ENCODE measurements at places on chromosomes 12 and 14. TPM values are rescaled to one million over a fixed set of nuclear protein-coding genes. Genes with fewer than 3 reads are reported as not detected.

FLRT2 gene
- 72.3 TPM for total RNA-seq

OTUB2 gene
- 2.5 TPM for total RNA-seq

DNA sequence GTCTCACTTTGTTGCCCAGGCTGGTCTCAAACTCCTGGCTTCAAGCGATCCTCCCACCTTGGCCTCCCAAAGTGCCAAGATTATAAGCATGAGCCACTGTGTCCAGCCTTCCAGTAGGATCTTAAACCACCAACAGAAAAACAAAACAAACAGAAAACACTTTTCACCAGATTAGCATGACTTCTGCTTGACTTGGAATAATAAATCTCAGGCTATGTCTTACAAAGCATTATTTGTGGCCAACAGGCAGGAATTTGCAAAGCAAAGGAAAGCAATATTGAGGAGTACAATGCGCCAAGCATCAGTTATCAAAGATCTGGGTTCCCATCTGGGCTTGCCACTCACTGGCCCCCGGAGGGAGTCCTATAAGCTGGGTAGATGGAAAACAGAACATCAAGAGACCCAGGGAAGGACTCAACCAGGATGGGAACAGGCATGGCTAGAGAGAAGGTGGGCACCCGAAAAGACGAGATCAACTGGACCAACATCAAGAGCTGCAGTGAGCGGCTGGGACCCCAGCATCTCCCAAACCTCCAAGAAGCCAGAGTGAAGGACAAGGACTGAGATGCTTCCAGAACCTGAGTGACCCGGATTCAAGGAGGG, 101.2 kb downstream of the TMEM30B start:
- peak; percentile 42 for DNase-seq

DNA sequence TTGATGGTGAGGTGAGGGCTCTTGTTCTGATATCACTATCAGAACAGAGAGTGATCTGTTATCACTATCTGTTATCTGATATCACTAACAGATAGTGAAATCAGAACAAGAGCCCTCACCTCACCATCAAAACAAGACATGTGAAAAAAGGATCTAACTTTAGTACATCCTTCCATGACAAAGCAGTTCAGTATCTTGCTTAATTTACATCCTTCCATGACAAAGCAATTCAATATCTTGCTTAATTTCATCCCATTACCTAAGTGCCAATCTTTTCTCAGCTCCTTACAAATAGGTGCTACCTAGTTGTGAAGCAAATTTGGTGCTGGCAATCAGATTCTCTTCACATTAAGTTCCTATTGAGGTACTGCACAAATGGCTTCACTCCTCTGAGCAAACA, 1865.6 kb upstream of the FLRT2 start:
- no peak for DNase-seq

DNA sequence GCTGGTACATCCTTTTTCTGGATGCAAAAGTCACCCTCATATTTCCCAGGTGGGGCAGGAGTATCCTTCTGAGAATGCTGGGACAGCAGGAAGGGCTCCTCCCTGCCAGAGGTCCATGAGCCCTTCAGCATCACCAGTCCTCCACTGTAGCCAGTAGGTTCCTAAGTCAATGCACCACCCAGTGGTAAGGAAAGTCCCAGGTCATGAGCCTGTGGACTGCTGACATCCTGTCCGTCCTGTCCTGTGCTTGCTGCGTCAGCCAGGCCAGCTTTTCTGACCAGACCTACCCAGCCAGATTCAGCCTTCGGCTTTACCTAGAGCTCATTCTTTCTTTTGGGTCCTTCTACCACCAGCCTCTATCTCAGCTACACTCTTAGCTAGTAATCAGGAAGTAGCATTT, 23.0 kb upstream of the ACTN1 start:
- DNase-seq = peak; percentile 22

GRCh38 chr12:89307474-89308253, 44.6 kb downstream of the DUSP6 start:
- no peak for DNase-seq

DNA sequence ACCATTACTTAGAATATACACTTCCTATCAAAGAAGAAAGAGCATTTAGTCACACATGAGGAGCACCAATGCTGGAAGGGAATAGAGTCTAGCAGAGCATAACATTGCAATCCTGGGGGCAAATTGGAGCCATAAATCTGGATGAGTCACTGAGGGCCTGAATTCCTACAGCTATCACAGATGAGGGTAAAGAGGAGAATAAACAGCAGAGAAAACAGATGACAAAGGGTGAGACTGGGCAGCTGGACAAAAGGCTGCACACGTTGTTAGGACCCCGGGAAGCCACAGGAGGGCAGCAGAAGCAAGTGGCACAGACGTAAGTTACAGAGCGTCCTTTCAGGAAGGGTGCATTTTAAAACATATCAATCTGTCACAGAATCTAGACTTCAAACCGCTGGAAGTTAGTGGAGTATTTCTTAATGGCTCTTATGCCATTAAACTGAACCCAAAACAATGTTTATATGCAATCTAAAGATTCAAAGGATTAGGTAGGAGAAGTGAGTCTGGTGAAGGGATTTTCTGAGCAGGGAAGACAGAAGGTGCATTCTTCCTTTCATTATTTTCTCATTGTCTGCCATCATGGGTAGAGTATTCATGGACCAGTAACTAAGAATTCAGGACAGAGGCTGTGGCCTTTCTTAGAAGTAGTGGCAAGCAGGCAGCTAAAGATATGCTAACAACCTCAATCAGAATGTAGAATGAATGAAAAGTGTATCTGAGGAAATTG, 159.8 kb upstream of the DAAM1 start:
- peak; percentile 96 for DNase-seq

B3GNT4 gene
- not detected for total RNA-seq

- DNase-seq = peak; percentile 27
These were observed 18.8 kb downstream of the NCKAP5L start for GRCh38 chr12:49809381-49809905.

DNA sequence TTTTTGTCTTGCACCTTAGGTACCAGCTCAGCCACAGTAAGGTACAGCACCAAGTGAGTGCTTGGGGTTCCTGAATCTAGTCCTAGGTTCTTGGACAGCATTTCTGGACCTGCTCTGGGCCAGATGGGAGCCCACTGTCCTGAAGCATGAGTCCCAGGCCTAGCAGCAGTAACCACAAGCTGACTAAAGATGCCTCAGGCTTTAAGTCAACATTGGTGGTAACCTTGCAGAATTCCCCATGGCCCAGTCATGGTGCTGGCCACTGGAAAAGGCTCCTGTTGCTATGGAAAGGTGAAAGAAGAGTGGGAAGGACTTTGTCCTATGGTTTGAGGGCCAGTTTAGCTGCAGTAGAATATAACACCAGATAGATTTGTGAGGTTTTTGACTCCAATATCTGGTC, 86.9 kb upstream of the CLEC14A start:
- DNase-seq = peak; percentile 21

- no peak for DNase-seq
These were observed 430.5 kb upstream of the SOX5 start for GRCh38 chr12:24379861-24380521.

DNA sequence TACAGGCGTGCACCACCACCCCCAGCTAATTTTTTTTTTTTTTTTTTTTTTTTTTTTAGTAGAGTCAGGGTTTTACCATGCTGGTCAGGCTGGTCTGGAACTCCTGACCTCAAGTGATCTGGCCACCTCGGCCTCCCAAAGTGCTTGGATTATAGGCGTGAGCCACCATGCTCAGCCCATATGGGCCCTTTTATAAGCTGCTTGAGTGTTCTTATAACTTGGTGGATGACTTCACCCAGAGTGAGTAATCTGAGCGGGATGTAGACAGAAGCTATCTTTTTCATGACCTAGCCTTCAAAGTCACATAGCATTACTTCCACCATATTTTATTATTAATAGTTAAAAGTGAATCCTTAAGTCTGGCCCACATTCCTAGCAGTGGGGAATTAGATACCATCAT, 16.4 kb downstream of the BBOF1 start:
- peak; percentile 8 for DNase-seq

- DNase-seq = no peak
These were observed 2.3 kb downstream of the FOXJ2 start for GRCh38 chr12:8034802-8035201.

- DNase-seq = no peak
These were observed 63.2 kb upstream of the PNMA1 start for GRCh38 chr14:73777420-73777819.

- no peak for DNase-seq
These were observed 1091.8 kb downstream of the AACS start for GRCh38 chr12:126156806-126157574.

DNA sequence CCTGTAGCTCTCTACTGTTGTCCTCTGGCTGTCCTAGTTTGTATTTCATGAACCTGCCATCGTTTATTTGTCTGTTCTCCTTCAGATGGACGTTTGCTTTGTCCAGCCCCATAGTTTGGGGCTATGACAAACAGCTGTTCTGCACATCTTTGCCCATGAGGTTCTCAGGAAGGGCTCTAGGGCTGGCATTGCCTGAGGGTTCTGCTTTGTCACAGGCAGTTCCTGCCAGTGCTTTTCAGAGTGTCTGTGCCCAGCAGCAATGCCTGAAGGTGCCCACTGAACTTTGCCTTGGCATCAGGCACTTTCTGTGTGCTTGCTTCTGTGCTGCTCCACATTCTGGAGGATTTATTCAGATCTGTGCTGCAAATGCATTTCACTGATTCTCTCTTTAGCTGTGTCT, 361.3 kb downstream of the TMEM121 start:
- no peak for DNase-seq

SETD3 gene
- total RNA-seq = 189 TPM

DNA sequence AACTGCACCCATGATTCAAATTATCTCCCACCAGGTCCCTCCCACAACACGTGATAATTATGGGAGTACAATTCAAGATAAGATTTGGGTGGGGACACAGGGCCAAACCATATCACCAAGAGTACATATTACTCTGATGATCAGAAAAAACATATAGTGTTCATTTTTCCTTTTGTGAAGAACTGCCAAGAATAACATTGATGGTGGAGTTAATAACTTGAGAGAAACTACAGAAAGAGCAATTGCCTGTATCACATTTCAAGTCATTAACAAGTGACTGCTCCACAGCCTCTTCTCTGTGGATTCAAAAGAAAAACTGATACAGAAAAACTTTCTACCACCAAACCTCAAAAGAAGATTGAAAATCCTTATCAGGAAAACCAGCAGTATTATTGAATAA, 34.7 kb downstream of the GRIP1 start:
- no peak for DNase-seq

- DNase-seq = peak; percentile 2
These were observed 389.1 kb downstream of the GRIN2B start for GRCh38 chr12:13592063-13592942.

DNA sequence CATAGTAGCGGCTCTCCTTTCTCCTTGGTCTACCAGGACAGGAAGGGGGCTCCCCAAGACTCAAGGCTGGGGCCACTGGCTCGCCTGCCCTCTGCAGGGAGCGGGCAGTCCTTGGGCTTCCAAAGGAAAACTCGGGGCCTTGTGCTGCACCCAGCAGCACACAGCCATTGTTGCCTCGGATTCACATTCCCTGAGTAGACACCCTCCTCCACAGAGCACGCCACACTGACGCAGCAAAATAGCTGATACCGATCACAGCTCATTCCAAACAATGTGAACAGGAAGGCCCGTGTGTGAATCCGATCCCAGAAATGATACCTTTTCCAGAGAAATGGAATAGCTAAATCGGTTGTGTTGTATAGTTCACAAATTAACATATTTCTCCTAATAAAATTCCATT, 65.1 kb upstream of the DYNC1H1 start:
- DNase-seq = no peak

DNA sequence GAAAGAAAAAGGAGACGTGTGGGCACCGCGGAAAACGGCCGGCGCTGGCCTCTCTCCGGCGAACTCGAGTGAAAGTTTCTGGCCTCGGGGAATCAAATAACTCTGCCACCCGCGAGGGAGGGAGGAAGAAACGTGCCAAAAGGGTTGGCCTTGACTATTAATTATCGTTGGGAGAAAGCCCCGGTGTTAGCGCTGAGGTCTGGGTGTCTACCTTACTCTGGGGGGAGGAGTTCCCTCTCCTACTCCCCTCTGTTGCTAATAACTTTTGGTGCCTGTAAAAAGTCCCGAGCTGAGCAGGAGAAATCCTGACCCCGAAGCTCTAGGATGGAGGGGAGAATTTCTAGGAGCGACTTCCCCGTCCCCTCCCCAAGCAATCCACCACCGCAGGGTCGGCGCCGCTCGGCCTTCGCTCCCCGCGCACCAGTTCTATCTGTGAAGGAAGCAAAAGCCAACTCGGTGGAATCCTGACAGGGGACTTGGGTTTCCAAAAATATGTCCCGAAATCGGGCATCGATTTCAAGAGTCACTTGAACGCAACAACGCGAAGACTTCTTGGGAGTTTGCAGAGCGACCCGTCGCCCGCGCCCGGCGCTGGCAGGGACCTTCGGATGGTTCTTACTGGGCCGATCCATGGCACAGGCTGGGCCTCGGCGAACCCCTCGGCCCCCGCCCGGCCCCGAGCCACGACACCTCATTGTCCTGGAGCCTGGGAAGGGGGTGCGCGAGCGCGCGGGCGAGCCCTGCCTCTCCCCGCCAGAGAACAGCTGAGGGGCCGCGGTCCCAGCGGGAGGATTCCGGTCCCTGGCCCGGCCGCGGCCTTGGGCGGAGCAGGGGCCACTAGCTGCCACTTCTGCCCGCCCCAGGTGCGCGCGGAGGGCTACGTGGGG, 1.7 kb downstream of the OTX2 start:
- no peak for DNase-seq

- no peak for DNase-seq
These were observed 130.7 kb downstream of the TMTC2 start for GRCh38 chr12:82817368-82817767.

GRCh38 chr14:69814397-69814796, 17.4 kb upstream of the SLC10A1 start:
- DNase-seq = no peak

DNA sequence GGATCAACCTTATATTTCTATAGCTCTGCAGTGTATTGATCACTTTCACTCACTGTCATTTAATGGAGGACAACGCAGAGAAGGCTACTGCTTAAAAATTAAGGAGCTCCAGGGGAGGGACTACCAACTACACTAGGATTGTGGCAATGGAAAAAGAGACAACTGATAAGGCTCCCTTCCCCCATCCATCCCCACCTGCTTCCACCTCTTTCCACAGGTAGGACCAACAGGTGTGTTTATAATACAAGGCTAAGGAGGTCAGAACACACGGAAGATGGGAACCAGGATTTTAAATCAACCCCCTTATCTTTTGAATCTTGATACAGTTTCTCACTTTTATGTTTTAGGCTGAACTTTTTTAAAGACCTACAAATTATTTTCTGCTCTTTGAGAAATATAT, 90.8 kb downstream of the STAB2 start:
- no peak for DNase-seq

DNA sequence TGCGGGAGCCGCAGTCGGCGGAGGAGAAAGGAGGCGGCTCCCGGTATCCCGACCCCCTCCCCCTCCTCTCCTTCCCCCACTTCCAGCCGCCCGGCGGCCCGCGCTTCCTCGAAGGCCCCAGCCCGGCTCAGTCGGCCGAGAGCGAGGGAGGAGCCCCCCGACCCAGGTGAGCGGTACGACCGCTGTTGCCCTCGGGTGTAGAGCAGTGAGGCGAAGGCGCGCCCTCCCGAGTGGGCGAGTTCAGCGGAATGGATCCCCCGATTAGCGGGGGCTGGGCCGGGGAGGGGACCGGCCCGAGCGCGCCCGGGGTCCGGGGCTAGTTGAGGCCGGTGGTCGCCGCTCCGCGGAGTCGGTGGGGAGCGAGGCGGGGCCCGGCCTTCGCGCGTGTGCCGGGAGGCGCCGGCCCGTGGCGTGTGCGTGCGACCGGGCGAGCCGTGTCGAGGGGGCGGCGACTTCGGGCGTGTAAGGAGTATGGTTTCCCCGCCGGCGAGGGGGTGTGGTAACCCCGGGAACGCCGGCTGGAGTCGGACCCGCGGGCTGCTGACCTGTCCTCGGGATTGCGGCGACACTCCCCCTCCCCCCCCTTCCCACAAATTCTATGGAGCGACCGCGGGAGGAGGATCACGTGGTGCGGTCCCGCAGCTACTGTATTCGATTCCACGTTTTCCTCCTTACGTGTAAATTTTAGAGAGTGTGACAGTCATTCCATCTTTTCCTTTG, 501 bp downstream of the RIMKLB start:
- DNase-seq = peak; percentile 45

Measured in fibroblast of the aortic adventitia (primary cell).